ENCODE measurements at places on chromosomes 5 and 9. TPM values are rescaled to one million over a fixed set of nuclear protein-coding genes. Genes with fewer than 3 reads are reported as not detected.

Gene TIMD4
- not detected for total RNA-seq

Gene C5orf34
- total RNA-seq: 6.7 TPM

Gene ENTPD2
- not detected for total RNA-seq

Gene CCDC152
- total RNA-seq: 2.9 TPM

Gene FYB1
- not detected for total RNA-seq

Gene SQSTM1
- total RNA-seq: 478 TPM

Gene PCDHGA10
- total RNA-seq: 2.3 TPM

Gene PCDHB13
- 0.65 TPM for total RNA-seq
